Central memory CD4-positive, alpha-beta T cell (primary cell): ENCODE measurements at places on chromosomes 11 and 22.

DNA sequence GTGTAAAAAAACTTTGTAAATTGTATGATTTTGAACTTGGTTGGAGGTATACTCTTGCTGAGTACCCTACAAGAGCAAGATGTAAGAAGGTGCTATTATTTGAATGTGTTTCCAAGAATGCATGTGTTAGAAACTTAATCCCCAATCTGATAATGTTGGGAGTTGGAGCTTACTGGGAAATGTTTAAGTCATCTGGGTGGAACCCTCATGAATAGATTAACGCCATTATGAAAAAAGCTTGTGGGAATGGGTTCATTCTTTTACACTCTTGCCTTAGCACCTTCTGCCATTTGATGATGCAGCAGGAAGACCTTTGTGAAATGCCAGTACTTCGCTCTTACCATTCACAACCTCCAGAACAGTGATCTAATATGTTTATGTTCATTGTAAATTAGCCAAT, 498.3 kb downstream of the TMEM135 start:
- DNase-seq, result no peak

DNA sequence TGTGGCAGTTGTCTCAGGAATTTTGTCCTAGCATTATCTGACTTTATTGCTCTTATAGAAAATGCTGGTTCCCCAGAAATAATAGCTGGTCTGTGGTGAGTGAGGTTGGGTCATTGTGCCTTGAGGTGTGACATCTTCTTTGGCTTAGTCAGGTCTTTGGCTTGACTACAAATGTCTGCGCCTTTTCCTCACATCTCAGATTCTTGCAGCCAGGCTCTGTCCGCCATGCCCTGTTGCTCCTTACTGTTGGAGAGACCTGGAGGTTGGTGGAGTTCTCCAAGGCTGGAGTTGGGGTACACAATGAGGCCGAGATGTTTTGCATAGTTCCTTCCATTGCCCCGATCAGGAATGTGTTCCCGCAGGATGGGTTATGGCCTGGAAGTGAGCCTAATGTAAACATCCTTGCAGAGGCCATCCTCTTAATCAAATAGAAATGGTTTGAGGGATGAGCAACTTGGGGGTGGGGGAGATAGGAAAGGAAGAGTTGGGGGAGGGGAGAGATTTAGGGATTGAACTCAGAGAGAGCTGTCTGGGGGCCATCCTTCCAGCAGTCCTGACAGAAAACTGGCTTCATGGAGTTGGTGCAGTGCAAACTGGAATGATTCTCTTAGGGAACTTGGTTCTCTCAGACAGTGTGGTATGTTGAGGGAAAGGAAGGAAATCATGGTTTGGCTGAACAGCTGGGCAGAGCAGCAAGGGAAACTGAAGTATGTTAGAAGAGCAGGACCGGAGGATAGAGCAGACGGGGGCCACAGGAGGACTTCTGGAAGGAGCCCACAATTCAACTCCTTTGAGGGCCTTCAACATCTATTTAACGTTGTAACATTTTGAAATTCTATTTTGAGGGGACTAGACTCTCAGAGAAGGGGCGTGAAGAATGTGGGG, 49.9 kb downstream of the ZBTB16 start:
- DNase-seq, result no peak

DNA sequence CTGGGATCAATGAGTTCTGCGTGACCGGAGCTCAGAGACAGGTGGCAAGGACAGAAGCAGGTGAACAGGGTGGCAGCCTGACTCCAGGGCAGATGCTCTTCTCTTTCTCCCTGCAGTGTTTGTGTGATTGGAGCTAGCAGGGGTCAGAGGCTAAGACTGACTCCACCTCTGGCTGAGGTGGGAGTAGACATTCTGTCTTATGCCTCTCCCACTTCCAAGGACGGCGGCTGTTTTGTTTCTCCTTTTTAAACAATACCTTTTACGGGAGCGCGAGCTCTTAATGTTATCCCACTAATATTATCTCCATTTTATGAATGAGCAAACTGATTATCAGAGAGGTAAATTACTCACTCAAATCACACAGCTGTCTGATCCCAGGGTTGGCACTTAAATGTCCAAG, 323.7 kb downstream of the MIAT start:
- no peak for DNase-seq

DNA sequence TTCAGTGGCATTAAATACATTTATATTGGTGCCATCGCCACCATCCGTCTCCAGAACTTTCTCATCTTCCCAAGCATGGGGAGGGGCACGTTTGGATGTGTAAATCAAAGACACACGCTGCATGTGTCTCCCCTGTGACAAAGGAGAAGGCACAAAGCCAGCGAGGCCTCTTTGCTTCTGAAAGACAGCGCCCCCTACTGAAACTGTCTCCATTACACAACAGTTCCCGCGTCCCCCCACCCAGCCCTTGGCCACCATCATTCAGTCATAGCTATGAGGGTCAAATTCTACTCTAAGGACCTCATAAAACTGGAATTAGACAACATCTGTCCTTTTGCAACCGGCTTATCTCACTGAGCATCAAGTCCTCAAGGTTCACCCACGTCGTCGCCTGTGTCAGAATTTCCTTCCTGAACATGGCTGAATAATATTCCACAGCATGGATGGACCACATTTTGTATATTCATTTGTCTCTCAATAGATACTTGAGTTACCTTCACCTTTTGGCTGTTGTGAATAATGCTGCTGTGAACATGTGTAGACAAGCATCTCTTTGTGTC, 64.8 kb downstream of the IGF2 start:
- DNase-seq, result no peak

GRCh38 chr11:10480026-10480425, 25.0 kb downstream of the AMPD3 start:
- DNase-seq, result no peak

GRCh38 chr11:69156673-69157155, 979 bp downstream of the SMIM38 start:
- DNase-seq, result no peak

DNA sequence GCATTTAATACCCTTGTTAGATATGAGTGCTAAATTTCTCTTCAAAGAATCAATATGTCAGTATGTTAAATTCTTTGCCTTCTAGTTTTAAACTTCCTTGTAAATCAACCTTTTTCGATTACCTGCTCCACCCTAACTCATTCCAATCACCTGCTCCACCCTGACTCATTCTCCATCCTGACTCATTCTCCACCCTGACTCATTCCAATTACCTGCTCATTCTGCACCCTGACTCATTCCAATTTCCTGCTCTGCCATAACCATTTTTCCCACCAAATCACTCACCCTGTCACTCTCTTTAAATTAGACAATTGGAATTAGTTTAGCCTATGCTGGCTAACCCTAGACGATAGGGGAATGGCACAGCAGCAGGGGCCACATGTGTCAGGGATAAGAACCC, 519.5 kb upstream of the LRRC4C start:
- no peak for DNase-seq

DNA sequence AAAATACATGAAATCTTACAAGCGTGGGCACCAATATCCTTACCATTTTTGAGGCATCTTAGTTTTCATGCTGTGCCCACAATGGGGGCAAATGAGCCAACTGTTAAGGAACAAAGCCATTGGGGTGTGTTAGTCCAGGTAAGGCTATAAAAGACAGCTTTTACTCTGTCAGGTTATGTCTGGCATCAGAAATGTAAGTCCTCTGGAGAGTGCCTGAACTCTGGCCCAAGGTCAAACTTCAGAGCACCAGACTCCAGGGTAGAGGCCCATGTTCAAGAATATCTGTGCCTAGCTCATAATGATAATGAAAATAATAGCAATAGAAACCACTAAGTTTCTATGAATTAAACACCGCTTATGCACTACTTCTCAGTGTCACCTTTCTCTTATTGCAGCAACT, 105.5 kb downstream of the CSNK2A3 start:
- DNase-seq, result no peak

- DNase-seq, result no peak
Observed at GRCh38 chr22:49242480-49242879, 585.2 kb downstream of the BRD1 start.

GRCh38 chr11:19601235-19601634, 111.4 kb upstream of the NAV2 start:
- no peak for DNase-seq
